ELR (cell line): ENCODE measurements at places on chromosomes 4 and X.

- DNase-seq = no peak
Observed at GRCh38 chrX:102560423-102561068, 38.8 kb upstream of the ARMCX5 start.

DNA sequence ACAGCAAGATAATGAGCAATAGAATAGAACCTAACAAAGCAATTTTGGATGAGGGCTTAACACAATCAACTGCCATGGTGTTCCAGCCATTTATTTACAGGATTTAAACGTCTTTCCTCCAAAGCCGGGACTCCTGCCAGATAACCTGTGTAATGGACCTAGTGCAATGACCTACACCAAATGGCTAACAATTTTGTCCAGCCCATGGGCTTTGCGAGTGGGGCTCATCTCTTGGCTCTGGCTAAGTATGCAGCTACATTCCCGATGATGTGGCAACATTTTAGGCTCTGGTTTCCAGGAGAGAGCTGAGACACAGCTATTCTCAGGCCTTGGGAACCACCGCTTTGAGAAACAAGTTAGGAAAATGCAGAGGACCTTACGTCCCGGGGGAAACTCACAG, 822.3 kb upstream of the FTHL17 start:
- DNase-seq = no peak

DNA sequence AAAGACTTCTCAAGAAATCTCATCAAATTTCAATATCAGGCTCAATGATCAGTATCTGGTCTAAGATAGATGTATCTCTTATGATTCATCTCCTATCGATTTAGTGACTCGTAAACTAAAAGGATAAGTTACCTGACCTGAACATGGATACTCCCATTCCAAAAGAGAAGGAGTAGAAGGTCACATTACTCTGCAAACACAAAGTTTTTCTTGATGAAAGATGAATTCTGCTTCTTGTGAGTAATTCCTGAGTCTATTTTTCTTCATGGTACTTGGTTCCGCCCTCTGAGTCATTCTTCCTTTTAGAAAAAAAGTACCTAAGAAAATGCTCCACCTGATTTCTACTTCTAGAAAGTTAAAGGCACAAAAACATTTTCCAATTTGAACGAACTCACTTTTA, 223.1 kb upstream of the SLIT2 start:
- peak; percentile 73 for DNase-seq

DNA sequence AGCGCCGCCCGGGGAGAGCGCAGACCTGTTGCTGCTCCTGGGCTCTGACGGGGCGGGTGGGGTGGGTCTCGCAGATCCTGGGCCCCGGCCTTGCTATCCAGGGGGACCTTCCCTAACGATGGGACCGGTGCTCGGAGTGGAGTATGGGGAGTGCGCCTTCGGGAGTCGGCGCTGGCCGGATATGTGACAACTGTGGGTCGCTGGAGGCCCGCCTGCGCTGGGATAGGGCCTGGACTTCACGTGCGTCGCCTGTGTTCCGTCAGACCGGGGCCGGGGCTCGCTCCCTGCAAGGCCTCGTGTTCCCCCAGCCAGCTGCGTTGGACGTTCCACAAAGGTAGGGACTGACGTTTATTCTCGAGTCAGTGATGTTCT, 1.3 kb downstream of the TBL1X start:
- peak; percentile 51 for DNase-seq
